ENCODE measurements at places on chromosomes 3 and 15.

DNA sequence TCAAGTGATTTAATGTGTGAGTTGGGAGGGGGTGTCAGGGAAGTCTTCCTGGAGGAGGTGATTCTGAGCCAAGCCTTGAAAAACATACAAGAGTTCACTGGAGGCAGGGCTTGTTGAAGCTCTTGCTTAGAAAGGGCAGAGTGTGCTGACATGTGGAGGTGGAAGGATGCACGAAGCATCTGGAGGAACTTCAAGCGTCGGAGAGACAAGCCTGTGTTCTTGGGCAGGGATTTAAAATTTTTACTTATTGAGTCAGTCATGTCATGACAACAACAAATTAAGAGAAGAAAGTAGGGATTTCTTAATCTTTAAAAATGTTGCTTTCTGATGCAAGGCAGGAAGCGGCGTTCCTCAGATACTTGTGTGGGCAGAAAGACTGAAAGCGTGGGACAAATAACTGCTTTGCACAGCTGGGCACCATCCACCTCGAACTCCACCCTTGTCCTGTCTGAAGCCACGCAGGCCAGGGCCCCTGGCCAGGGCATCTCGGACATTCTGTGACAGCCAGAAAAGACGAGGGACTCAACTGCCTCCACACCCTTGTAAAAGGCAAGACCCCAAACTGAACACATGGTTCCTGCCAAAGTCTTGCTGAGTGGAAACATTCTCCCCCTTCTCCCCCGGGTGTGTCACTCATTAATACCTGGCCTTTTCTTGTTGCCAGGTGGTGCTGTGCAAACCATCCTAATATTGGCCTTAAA lies 6.9 kb upstream of the IL16 start:
- DNase-seq, result no peak

- no peak for DNase-seq
Observed at GRCh38 chr3:121436074-121436473, 109.7 kb downstream of the POLQ start.

GRCh38 chr3:125958511-125959316 lies 10.3 kb upstream of the ROPN1B start:
- no peak for DNase-seq

GRCh38 chr15:59456114-59456513 lies 18.1 kb downstream of the FAM81A start:
- DNase-seq, result no peak

GRCh38 chr3:33318710-33319380 lies 41.6 kb downstream of the FBXL2 start:
- no peak for DNase-seq

- no peak for DNase-seq
Observed at GRCh38 chr3:47313341-47314055, 30.8 kb downstream of the KLHL18 start.
